Panc1 (cell line): ENCODE measurements at places on chromosomes 4 and X.

DNA sequence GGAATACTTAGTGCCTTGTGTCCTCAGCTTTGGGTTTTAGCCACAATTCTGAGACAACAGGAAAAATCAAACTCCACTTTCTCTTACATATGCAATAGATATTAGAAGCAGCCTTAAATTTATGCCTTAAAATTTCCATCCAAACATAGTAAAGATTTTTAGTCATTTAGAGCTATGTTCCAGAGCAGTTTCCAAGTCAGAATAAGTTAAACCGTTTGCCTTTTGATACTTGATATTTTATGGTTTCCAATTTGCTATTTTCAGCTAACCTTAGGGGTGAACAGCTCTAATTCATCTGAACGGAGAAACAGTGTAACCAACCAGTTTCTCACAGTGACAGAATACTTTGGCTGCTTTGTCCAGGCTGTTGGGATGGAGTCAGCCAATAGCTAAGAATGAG, 125.8 kb upstream of the RXFP1 start:
- no peak for DNase-seq

DNA sequence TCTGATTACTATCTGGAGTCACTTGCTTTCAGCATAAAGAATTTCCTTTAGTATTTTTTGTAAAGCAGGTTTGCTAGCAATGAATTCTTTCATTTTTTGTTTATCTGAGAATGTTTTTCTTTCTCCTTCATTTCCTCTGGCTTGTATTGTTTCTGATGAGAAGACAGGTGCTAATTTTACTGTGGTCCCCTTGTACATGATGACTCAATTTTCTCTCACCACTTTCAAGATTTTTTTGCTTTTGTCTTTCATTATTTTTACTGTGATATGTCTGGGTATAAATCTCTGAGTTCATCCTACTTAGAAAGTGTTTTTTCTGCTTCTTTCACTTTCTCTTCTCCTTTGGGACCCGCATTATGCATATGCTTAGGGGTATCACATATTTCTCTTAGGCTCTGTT, 62.6 kb downstream of the PKD2 start:
- DNase-seq, result no peak

- no peak for DNase-seq
Measured at GRCh38 chr4:22551550-22551949, 35.7 kb upstream of the ADGRA3 start.

DNA sequence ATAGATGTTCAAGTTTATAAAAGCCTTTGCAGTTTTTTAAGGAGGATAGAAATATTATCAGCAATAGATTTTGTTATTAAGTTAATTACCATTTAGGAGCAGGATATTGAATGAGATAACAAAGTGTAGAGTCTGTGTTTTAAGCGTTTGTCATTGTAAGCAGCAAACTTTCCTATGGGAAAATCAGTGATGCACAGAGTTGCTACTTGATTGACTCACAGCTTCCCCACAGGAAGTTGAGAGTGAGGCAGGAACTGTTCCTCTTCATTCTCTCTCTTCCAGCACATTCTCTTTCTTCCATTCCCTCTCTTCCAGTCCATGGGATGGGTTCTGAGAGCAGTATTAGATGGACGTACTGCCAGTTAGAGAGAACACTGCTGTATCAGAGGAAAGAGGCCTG, 867.7 kb upstream of the AGA start:
- no peak for DNase-seq

GRCh38 chrX:19515615-19516105, 352 bp upstream of the MAP3K15 start:
- DNase-seq, result no peak

GRCh38 chr4:18404642-18405041, 383.1 kb upstream of the LCORL start:
- DNase-seq, result no peak

DNA sequence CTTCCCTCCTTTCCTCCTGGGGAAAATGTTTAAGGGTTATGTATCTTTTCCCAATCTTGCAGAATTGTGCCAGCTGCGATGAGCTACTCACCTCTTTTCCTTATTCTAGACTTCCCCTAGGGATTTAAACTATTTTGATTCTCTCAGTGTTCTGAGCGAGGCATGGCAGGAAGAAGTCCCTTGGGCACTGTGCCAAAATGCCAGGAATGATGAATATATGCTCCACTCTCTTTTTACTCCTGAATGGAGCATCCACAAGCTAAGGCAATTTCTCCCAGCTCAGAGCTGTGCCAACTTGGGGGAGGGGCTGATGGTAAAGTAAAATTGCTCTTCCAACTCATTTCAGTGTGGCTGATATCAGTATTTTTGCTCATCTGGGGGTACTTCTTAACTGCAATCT, 4.0 kb upstream of the C4orf17 start:
- no peak for DNase-seq
